NCI-H1092 (cell line): ENCODE measurements at places on chromosomes 11 and 22.
A peak's percentile ranks its signal among the peaks of the same experiment; 100 is the strongest.

DNA sequence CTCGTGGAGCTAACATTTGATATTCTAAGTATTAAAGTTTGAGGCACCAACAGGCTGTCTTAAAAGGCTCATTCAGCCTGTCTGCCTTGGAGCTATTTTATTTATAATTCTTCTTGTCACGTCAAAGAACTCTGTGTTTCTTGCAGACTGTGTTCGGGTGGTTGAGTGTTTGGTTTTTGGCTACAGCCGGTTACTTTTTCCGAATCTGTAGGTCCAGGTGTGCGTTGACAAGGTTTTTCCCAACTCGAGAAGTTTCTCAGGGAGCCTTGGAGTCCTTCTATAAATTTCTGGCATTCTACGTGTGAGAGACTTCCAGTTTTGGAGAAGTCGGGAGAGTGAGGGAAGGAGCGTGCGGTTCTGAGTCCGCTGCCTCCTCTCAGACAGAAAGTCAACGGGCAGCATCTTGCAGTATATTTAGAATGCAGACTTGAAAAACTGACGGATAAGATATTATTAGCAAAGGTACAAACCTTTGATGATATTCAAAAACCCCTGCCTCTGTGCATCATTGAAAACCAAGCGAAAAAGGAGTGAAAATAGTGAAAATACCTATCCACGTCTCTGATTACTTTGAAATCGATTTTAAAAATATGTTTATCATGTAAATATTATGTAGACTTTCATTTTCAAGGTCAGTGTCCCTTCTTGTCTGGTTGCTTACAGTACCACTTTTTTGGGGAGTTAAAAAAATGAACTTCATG is 85.2 kb upstream of the PPARA start:
- DNase-seq, result no peak

- DNase-seq, result no peak
These were observed 67.0 kb upstream of the EIF3D start for GRCh38 chr22:36595940-36596339.

GRCh38 chr11:27233654-27234042 is 129.4 kb downstream of the CCDC34 start:
- DNase-seq, result peak; percentile 48

- DNase-seq, result no peak
These were observed 114.7 kb downstream of the BRD1 start for GRCh38 chr22:49713003-49713402.

GRCh38 chr11:120430146-120430545 is 81.4 kb upstream of the GRIK4 start:
- no peak for DNase-seq
